ENCODE measurements at places on chromosomes 6 and 20.

DNA sequence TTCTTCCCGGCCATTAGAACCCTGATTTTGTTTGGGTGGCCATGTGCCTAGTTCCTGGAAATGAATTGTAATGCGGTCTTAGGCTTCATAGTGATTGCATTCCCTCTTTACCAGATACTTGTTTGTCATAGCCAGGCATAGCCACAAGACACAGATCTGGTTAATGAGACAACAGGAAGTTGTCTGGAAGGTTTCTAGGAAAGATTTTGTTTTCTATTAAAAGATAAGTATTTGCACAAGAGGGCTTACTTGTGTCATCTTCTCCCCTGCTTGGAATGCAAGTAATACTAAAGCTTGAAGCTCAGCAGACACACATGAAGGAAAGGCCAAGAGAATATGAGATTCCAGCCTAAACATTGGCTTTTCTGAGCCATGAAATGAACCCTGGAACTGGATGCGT, 12.9 kb downstream of the FARS2 start:
- no peak for DNase-seq

GRCh38 chr6:31572041-31572911, at the start of gene LTA:
Gene LTA, plus strand, starts transcription at chr6:31572289. Its CDS starts 454 bp downstream, at chr6:31572743.
- DNase-seq = no peak

DNA sequence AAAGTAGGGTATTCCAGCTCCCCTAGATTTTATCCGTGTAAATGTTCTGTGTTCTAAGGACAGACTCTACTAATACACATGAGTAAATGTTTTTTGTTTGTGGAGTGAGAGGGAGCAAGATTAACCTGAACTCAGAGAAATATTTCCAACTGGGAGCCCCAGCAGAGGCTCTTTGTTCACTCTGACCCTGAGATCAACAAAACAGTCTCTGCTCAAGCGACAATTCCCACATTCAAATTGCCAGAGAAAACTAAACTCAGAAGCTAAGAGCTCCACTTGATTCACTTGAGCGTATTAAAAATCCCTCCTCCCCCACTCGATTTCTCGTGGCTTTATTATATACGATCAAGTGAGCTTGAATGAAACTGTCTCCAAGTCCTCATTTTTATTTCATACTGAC, 413.9 kb upstream of the JARID2 start:
- DNase-seq = no peak

DNA sequence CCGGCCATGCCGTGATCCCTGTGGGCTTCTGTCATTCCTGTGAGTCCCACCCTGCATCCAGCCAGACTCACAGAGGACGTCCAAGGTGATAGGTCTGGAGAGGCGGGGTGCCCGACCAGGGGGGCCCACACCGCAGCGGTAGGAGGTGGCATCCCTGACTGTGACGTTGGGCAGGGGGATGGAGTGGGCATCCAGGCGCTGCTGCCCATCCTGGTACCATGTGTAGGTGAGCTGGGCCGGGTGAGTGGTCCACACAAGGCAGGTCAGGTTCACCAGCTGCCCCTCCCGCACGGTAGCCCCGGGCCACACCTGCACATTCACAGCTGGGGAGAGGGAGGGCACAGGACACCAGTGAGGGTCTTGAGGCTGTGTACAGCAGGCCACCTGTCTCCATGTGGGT, 11.6 kb upstream of the ADAM33 start:
- DNase-seq = no peak

DNA sequence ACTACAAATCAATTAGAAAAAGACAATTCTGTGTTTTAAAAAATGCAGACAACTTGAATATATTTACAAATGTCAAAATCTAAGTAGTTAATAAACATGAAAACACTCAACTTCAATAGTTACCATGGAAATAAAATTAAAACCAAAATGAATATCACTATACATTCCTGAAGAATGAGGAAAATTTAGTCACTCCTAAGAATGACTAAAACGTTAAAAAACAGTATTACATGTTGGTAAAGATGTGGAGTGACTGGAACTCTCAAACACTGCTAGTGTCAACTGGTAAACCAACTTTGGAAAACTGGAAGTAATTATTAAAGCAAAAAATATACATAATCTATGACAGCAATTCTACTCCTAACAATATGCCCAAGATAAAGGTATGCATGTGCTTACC, 36.3 kb downstream of the AHI1 start:
- no peak for DNase-seq

DNA sequence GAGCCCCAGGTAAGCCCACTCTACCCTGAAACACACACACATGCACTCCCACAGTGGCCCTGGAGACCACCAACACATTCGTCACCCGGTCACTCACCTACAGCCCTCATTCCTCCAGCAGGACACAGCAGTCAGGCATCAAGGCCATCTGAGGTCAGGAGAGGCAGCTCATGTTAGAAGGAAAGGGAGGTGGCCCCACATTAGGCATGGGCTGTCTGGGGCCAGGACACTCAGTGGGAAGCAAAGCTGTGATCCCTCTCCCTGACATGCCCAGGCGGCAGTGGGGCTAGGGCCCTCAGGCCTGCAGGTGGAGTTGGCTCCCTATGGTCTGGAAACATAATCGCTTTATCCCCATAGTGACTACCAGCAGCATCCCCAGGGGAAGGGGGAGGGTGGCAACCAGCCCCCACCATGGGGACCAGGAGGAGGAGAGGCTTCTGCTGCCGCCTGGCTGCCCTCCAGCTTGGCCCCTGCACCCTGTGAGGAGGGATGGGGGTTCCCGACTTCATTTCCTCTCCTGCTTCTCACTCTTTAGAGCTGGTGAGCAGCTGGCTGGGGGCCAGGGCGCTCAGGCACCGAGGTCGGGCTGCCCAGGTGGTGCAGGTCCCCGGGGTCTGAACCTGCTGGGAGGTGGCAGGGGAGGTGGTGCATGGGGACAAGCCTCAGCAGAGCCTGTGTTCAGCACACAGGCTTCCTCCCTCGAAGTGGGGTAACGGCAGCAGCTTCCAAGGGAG, 76.6 kb upstream of the CST7 start:
- DNase-seq = no peak

GRCh38 chr20:1383623-1384404, 9.0 kb downstream of the FKBP1A start:
- DNase-seq = no peak
